ENCODE measurements at places on chromosomes 5 and 9. TPM values are rescaled to one million over a fixed set of nuclear protein-coding genes. Genes with fewer than 3 reads are reported as not detected.

The MCC gene
- 16.7 TPM for total RNA-seq

The FGF10 gene
- 0.08 TPM for total RNA-seq

The SLC36A2 gene
- not detected for total RNA-seq

The ZNF354C gene
- 6.9 TPM for total RNA-seq

The BTNL8 gene
- not detected for total RNA-seq

The PCDHGB2 gene
- 1.2 TPM for total RNA-seq

The PLPP7 gene
- total RNA-seq: 2.6 TPM

The STK32A gene
- total RNA-seq: 2.9 TPM

- no peak for DNase-seq
These were observed 69.1 kb upstream of the TJP2 start for GRCh38 chr9:69104830-69105527.

- no peak for DNase-seq
These were observed 19.5 kb upstream of the ANXA1 start for GRCh38 chr9:73132034-73132776.

GRCh38 chr5:163363389-163363788 lies 74.0 kb upstream of the CCNG1 start:
- DNase-seq: no peak

GRCh38 chr9:1554081-1555035 lies 460.8 kb upstream of the SMARCA2 start:
- DNase-seq: no peak

DNA sequence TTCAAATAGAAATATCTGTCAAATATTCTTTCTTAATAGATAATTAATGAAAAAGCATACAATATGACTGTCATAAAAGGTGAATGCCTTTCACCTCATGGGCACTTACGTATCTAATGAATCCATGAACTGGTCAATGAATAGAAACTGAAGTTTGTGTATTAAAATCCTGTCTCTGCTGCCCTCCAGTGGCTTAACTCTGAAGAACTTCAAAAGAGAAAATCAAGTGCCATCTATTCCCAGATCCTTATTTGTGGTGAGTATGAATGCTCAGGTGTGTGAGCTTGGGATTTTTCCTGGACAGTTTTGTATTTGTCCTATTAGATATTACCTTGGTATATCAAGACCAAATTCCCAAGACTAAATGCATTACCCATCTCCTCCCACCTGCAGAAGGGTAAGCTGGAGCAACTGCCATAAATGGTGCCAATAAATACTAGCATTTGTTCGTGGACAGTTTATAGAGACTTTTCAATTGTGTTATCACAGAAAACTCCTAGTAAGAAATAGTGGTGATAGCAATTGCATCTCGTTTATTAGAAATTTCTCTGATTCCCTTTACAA lies 44.0 kb upstream of the SVEP1 start:
- DNase-seq: no peak

DNA sequence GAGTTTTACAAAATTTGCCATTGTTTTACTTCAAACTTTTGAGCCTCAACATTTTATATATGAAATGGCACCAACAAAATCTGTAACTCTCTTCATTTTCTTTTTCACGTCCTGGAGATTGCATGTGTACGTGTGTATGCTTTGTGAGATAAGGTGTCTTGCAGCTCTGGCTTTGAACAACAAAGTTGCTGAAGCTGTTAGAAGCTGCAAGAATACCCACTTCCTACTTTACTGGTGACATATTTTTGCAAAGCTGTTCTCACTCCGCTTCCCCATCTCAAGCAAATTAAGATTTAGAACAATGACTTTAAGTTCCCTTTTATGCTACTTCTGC lies 41.8 kb downstream of the FYB1 start:
- DNase-seq: no peak

GRCh38 chr5:43017428-43017815 lies 22.7 kb downstream of the ANXA2R start:
- DNase-seq: no peak

GRCh38 chr9:95025213-95026147 lies 292.0 kb downstream of the FANCC start:
- peak; percentile 83 for DNase-seq

GRCh38 chr5:174328631-174329299 lies 283.3 kb downstream of the NSG2 start:
- no peak for DNase-seq

DNA sequence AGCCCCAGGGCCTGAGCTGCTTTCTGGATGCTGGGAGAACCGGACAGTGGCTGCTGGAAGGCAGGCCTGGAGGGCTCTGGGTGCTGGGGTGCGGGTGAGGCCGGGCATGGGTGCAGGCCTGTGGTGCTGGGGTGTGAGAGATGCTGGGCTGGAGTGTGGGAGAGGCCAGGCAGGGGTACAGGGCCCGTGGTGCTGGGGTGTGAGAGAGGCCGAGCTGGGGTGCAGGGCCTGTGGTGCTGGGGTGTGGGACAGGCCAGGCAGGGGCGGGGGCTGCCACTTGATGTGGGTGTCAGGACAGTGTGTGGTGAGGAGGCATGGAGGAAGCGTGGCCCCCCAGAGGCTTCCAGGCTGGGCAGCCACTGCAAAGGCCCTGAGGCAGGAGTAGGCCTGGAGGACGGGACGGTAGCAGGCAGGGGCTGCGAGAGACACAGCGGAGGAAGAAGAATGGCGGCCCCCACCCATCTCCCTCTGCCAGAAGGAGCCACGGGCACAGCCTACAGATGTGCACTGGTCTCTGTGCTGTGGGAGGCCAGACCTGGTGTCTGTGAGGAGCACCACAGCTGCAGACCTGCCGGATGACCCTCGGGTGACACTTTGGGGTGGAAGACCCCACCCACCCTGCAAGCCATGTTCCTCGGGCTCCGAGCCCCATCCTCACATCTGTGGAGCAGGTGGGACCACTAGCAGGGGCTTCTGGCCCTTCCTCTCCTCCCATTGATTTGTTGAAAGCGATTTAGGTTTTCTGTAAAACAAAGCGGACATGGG lies 9.3 kb downstream of the NKD2 start:
- no peak for DNase-seq

DNA sequence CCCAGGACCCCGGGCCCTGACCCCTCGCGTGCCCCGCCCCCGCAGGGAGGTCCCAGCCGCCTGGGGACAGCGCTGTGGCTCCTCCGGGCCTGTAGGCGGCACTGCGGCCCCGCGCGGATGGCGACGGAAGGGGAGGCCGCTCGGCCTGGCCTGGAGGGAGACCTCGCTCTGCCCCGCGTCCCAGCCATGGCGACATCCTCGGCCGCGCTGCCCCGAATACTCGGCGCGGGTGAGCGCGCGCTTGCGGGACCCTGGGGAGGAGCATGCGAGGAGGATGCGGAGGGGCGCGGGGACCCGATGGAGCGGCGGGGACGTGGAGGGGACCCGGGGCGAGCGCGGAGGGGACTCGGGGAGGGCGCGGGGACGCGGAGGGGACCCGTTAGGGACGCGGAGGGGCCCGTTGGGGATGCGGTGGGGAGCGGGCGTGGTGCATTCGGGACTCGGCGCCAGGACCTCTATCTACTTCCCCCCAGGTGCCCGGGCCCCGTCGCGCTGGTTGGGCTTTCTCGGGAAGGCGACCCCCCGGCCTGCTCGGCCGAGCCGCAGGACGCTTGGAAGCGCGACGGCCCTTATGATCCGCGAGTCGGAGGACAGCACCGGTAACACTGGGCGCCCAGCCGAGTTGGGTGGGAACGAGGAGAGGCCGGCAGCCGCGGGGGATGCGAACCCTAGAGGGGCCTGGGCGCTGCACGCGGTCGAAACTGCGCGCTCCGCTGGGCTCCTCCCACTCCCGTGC lies at the start of gene MRPS2:
MRPS2 (plus strand) TSS at position 158 of the 736 bp plus-strand sequence; CDS start at position 187, 29 bp downstream.
- DNase-seq: no peak

DNA sequence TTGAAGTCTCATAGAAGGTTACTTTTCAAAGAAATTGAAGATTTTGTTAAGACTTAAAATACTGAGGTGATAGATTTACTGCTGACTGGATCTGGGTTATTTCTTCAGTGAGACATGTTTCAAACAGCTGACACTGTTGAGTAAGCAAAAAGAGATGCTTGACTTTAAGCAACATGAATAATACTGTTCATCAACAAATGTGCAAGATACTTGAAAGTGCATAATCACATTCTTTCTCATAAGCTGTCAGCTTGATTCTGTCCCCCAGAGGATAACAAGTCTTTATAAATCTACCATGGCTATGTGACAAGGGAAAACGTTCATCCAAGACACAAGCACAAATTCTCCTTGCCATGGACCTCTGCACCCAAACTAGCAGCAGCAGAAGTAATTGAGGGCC lies 260.1 kb upstream of the CDH18 start:
- DNase-seq: no peak

DNA sequence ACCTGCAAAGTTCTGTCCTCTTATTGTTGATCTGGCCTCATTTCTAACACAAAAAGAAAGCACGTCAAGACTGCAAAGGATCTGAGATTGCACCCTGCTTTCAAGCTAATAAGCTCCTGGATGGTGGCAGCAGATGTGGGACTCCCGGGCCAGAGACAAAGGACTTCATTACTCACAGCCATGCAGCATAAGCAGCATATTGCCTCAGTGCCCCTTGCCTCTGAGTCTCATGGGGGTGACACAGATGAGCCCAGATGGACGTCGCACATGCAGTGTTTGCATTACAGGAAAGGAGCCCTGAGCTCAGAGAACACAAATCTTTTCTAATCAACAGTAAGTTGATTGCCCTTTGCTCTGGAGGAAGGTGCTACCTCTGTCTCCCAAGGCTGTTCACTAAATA lies 105.0 kb downstream of the SLC28A3 start:
- DNase-seq: no peak

DNA sequence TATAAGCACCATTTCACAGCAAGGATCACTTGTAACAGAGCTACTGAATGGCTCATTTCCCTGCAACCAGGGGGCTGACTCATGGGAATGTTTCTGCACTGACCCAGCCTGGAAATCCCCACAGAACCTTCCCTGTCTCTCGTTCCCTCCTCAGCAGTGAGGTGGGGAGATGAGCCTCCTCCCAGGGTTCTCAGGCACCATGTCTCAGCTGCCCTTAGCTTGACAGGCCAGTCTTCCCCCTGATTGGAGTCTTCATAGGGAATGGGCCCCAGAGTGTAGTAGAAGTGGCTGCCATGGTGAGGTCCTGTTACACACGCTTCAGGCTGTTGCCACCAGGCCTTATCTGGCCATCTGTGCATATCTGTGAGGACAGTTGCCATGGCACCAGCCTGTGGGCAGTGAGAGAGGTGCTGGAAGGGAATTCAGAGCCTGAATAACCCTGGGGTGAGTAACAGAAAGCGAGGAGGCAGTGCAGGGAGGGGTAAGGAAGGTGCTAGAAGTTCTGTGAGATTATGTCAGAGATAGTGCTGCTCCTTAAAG lies 324.4 kb downstream of the ENC1 start:
- peak; percentile 98 for DNase-seq

DNA sequence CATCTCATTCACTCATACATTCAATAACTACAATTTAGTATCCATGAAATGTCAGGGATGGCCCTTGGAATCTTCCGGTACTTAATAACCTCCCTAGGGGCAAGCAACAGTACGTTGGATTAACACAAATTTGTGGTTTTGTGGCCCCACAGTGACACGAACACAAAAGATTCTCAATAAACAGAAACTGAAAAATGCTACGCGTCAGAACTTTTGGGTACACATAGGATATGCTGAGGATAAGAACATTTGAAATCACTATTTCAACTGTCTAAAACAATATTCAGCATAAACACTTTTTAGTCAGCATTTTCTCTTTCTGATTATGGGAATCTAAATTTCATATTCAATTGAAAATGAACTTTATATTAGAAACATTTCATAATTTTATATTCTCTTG lies 107.0 kb upstream of the GPR151 start:
- no peak for DNase-seq

DNA sequence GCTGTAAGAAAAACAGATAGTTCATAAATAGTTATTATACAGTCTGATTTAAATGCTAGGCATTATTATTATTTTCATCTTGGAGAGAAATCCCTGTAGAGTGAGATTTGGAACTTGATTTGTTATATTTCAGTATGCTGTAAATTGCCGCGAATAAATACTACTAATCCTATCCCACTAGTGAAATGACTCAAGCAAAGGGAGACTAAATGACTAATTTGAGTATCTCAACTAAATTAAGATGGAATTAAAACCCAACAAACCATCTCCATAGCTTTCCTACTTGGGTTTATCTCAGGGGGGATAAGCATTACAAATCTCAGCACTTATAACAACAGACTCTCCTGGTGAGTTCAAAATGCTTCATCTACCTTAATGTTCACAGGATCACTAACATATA lies 206.0 kb downstream of the MCTP1 start:
- no peak for DNase-seq

DNA sequence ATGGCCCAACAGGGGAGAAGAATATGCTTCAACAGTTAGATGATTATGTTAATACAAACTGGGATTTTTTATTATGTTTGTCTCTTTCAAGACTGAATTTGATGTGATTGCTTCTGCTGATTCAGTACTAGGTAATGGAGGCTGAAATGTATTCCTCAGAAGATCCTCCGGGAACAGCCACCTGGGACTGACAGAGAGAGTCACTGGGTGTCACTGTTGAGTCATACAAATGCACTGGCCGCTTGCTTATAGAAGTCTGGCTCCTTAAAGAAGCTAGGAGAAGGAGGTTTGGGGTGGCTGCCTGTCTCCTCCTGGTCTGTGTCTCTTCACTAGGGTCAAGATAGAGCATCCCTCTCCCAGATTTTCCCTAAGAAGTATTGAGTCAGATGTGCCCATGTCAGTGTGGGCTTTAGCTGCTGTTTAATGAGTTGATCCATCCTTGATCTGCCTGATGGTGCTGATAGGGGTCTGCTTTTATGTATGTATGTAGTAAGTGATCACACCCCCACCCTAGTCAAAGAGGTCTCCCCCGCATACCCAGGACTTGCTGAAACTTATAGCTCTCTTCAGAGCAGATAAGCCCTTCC lies 773.4 kb downstream of the BRINP1 start:
- no peak for DNase-seq

- no peak for DNase-seq
These were observed 91.6 kb upstream of the PRRC1 start for GRCh38 chr5:127425868-127426267.

GRCh38 chr5:86983208-86983607 lies 284.5 kb upstream of the RASA1 start:
- DNase-seq: no peak

DNA sequence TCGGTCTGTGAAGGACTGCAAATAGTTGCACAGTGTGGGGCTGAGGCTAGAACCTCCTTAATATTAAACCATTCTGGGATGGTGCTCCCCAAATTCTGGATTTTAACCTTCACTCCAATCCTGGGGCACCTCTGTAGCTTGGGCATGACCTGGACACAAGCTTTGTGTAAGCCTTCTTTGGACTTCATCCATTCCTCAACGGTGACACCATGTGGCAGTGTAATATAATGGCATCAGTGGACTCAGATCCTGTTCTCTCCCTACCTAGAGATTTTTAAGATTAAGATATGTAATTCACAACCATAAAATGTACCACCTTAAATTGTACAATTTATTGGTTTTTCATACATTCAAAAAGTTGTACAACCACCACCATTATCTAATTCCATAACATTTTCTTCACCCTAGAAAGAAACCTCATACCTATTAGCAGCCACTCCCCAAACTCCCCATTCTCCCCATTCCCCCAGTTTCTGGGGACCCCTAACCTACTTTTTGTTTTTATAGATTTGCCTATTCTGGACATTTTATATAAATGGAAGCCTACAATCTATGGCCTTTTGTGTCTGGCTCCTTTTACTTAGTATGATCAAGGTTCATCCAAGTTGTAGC lies 4.8 kb upstream of the PLGRKT start:
- no peak for DNase-seq

- no peak for DNase-seq
These were observed 20.3 kb downstream of the NEK6 start for GRCh38 chr9:124278054-124278540.

GRCh38 chr5:135883026-135883425 lies 12.6 kb downstream of the IL9 start:
- DNase-seq: no peak
